ENCODE measurements at places on chromosomes 1 and 21.

DNA sequence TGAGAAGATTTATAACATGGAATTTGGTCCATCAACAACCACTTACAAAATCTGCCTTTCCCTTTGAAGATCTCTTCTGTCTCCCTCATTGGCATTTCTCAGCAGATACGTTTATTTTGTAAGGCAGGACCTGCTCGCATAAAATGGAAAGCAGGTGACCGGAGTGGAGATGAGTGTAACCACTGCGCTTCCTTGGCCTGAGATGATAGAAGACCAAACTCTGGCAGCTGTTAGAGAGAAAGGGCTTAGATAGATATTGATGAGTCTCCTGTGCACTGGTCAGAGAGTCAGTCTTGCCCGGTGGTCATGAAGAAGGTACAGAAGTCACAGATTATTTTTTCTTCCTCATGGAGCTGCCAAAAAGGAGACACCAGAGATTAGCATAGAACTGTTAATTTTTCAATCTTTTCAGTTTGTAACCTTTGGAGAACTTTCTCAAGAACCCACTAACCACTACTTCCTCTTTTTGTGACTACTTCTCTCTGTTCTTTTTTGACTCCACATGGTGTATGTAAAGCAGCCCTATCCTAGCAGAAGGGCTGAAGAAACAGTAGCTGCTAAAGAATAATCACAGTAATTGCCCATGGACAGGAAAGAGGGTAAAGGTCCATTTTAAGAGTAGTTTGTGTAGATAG, 47.6 kb downstream of the FCRL3 start:
- no peak for DNase-seq

DNA sequence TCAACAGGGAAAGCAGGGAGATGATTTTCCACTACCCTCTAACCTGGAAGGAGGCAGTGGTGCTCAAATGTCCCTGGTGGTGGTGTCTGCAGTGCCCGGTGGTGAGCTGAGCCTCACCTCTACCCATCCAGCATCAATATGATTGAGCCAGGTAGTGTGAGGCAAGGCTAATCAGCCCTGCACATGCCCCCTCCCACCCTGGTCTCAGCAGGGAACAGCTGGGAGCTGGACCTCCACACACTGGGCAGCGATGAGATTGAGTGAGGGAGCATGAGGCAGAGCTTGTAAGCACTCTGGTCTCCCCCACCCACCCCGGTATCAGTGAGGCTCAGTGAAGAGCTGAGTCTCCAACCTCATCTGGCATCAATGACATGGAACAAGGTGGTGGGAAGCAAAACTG, 634.3 kb downstream of the PTPRU start:
- DNase-seq: no peak

- DNase-seq: no peak
These were observed 93.0 kb downstream of the NUF2 start for GRCh38 chr1:163414778-163415177.

DNA sequence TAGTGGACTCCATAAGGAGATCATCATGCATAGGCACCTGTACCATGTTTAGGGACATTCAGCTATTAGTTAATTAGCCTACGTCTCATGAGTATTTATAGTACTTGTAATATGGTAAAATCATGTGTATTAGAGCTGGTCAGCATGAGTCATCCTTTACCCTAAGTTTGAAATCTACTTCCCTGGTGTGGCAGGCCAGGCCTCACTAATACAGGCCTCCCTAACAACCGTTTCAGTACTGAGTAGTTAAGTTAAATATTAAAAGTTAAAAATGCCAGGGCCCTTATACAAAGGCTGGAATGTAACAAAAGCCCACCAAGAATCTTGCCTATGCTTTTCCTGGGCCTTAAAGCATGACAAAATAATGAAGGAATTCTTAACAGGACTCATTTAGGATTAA, 356.3 kb upstream of the DPYD start:
- peak; percentile 96 for DNase-seq

DNA sequence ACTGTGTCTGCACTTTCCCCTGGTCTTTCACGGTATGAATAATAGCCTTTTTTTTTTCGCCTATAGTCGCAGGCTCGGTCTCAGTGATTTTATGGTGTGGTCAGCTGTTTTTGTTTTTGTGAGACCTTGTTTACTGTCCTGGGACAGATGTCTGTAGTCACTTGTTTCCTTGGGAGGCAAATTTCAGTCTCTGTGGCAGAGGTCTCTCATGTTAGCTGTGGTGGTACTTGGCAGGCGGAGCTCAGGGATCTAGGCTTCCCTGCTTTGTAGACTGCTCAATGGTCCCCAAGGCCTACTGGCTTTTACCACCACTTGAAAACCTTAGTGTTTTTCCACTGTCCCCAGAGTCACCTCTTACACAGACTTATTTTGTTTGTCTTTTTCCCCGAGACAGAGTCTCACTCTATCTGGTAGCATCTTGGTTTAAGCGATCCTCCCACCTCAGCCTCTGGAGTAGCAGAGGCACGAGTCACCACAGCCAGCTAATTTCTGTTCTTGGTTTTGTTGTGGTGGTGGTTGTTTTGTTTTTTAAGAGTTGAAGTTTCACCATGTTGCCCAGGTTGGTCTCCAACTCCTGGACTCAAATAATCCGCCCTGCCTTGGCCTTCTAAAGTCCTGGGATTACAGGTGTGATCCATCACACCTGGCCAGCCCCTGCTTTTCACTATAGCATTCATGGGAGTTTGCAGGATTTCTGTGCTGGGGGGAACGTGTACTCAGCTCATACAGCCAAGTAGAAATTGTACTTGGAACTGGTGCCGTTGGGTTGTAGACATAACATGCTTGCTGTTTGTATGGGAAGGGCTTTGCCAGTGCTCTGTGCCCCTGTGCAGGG, 10.3 kb downstream of the RNU1-2 start:
- DNase-seq: peak; percentile 55

GRCh38 chr1:119611701-119612113, 36.4 kb downstream of the ZNF697 start:
- peak; percentile 12 for DNase-seq

GRCh38 chr1:107894605-107895004, 70.4 kb downstream of the VAV3 start:
- DNase-seq: no peak

GRCh38 chr1:92065042-92065441, 10.2 kb downstream of the SETSIP start:
- DNase-seq: no peak

- DNase-seq: no peak
These were observed 45.3 kb downstream of the NDC1 start for GRCh38 chr1:53792806-53793205.

DNA sequence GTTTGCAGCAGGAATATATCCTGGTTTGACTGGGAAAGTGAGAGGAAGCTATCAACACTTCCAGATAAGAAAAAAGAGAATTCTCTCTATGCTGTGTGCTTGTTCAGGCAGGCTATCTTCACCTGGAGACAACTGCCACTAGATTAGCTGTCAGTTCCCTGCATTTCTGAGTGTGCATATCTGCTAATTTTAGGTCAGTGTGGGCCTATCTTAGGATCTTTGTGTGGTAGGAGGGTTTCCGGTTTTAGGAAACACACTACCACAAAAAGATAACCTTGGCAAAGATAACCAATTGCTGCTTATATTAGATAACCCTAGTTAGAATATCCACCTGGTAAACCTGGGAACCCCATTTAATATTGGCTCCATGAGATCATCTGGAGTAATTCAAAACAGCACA, 22.5 kb upstream of the GBP5 start:
- DNase-seq: no peak

GRCh38 chr1:89347296-89347695, 16.6 kb upstream of the GBP6 start:
- DNase-seq: no peak

DNA sequence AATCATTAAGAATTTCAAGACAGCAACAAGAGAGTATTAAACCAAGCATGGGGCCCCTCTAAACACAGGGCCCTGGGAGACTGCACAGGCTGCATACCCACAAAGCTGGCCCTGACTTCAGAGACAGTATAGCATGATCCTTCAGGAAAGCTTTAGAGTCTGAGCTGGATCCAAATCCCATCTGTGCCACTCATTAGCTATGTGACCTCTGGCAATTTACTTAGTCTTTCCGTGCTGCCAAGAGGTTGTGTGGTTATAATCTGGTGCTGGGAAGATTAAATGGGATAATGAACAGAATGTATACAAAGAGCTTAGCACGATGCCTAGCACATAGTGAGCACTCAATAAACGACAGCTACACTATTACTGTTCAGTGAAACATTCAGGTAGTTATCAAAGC, 4.0 kb downstream of the PHC2 start:
- no peak for DNase-seq

DNA sequence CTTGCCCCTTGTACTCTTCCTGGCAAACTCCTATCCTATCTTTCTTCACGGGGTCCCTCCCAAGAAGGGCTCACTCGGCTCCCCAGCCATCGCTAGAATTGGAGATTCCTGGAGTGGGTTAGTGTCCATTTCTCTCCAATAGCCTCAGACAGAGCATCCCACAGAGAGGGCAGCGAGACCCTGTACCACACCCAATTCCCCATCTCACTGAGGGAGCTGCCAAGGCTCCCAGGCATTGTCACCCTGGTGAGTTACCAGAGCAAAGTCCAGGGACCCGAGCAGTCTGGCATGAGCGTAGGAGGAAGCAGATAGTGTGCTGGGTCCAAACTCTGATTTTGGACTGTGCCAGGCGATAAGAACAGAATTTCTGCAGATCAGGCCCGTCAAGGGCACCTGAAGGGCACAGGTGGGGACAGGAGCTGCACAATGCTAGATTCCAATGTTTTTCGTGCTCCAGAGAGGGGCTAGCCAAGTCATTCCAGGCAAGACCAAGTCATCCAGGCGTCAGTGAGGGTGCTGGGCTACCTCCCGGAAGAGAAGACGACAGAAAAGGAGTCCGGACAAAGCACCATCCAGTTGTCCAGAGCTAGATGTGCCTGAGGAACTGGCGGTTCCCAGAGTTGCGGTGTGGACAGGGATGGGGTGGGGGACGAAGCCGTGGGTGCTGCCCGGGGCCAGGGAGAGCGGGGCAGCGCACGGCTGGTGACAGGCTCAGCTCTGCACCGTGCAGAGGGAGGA, 15.3 kb downstream of the AKR7A3 start:
- no peak for DNase-seq

- no peak for DNase-seq
These were observed 9.8 kb downstream of the OVGP1 start for GRCh38 chr1:111417755-111418154.

GRCh38 chr1:29333008-29333407, 96.7 kb downstream of the PTPRU start:
- DNase-seq: no peak

DNA sequence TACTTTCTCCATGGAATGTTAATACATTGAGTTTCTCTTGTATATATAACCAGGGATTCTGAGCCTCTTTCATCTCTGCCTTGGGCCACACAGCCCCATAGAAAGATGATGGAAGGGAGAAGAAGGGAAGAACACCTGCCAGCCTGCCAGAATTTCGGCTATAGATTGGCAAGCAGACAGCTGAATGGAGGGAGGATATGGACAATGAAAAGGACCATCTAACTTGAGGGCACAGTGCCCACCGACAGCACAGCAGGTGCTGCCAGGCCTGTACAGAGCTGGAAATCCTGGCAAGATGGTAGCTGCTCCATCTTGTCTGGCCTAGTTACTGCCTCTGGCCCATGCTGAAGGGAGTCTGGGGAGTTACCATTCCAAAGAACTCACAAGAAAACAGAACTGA, 244.3 kb downstream of the FGGY start:
- no peak for DNase-seq

GRCh38 chr21:36163750-36164741, 7.4 kb downstream of the DOP1B start:
- DNase-seq: no peak

DNA sequence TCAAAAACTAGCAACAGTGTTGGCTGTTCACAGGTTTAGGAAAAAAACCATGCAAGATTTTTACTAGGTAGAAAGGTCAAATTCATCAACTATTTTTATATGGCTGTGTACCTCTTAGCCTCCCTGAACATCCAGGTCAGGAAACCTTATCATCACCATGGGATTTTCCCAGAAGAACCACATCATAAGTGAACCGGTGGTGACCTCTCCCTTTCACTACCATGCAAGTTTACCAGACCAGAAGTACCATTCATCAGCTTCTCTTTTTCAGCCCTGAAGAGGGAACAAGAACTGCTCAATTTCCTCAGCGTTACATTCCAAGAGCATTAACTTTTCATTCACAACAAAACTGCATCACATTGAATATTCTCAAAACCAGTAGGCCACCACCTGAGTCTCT, 5.9 kb downstream of the SSBP3 start:
- DNase-seq: no peak

DNA sequence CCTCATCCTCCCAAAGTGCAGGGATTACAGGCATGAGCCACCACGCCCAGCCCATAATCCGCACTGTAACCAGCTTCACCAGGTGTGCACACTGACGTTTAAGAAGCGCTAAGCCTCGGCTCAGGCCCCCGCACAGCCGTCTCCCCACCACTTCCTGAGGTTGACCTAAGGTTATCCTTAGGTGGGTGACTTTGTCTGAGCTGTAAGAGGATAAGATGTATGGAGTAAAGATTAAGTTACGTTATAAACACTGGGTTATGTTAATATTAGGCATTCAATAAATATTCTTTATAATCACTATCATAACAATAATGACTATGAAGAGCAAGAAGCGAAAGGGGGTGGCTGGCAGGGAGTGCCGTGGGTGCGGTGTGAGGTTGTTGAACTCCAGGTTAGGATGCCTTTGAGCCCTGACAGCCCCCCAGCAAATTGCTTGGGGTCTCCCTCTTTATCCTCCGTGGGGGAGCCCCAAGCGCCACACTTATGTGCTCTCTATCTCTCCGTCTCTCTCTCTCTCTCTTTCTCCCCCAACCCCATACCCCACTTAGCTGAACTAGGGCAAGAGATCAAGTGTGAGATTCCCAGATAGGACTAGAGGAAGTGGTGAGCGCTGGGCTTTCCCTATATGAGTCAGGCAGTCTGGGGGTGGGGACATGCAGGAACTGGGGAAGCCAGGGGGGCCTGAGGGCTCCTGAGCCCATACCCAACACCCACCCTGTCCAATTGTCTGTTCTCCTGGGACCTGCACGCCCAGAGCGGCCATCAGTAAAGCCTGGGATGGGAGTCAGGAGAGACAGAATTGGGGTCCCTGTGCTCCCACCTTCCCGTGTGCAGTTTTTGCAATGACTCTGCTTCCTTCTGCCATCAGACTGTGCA, 7.6 kb downstream of the EFHD2 start:
- DNase-seq: peak; percentile 85

GRCh38 chr1:179034720-179035119, 9.0 kb downstream of the FAM20B start:
- peak; percentile 20 for DNase-seq

GRCh38 chr1:63780565-63780964, 6.7 kb downstream of the ROR1 start:
- no peak for DNase-seq

All from RCC 7860 (cell line).